ENCODE measurements at places on chromosomes 13 and 19.
A peak's percentile ranks its signal among the peaks of the same experiment; 100 is the strongest.

GRCh38 chr13:22748866-22749577 is 431.8 kb upstream of the SGCG start:
- no peak for DNase-seq

GRCh38 chr13:63124863-63125262 is 1709.2 kb upstream of the PCDH20 start:
- peak; percentile 20 for DNase-seq

DNA sequence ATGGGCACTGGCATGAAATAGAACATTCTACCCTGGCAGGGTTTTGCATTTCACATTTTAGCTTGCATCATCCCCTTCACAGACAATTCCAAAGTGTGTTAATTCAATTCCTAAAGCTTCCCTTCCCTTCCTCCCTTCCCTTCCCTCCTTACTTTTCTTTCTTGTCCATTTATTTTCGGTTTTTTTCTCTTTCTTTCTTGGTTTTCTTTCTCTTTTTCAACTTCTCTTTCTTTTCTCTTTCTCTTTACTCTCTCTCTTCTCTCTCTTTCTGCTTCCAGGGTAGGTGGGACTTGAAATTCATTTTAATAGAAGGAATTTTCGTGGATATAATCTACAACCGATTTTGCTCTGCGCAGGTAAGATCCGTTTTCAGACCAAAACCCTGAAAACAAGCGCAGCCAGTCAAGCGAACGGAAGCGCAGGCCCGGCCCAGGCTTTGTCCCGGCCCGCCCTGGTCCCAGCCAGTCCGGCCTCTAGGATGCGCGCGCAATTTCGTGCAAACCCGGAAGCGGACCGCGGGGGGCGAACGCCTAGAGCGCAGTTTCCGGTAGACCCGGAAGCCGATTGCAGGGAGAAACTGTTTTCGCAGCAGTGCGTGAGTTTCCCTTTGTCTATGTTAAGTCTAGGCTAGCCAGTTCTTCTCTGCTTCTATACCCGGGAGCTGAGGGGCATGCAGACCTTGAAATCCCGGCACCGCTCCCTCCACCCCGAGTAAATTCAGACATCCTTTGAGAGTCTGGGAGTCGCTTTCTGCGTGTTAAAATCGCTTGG is at the start of gene ZNF528:
ZNF528 (plus strand) TSS at position 540 of the 771 bp plus-strand sequence. CDS start 4,165 bp downstream, outside the sequence.
- peak; percentile 89 for DNase-seq

- peak; percentile 9 for DNase-seq
Measured at GRCh38 chr19:9171393-9171991, 7.3 kb upstream of the OR7D2 start.

DNA sequence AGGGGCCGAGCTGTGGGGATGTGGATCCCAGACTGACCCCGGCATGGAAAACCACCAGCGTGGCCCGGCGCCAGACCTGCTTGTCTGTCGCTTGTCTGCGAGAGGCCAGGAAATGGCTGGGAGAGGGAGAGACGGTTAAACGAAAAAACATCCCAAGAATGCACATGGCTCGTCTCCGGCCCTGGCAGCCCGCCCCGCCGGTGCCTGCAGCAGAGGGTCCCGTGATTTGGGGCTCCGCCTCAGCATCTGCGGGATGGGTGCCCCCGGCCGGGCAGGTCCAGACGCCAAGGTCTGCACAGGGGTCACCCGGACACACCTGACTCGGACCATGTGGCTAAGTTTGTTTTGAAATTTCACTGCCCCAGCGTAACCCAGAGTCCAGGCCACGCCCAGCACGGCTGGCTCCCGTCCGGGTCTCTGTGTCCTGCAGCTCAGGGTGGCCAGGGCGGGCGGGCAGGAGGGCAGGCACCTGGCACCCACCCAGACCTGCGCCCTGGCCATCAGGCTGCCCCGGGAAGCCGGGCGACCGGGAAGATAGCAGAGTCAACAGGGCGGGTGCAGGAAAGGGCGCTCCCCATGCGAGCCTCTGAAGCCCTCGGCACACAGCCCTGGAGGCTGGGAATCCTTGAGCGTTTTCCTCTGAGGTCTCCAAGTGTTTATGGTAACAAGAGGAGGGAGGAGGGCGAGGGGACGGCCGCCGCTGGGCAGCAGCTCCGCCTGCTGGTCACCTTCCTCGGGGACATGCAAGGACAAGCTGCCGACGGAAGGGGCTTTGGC is 103.2 kb downstream of the GADD45B start:
- peak; percentile 63 for DNase-seq

DNA sequence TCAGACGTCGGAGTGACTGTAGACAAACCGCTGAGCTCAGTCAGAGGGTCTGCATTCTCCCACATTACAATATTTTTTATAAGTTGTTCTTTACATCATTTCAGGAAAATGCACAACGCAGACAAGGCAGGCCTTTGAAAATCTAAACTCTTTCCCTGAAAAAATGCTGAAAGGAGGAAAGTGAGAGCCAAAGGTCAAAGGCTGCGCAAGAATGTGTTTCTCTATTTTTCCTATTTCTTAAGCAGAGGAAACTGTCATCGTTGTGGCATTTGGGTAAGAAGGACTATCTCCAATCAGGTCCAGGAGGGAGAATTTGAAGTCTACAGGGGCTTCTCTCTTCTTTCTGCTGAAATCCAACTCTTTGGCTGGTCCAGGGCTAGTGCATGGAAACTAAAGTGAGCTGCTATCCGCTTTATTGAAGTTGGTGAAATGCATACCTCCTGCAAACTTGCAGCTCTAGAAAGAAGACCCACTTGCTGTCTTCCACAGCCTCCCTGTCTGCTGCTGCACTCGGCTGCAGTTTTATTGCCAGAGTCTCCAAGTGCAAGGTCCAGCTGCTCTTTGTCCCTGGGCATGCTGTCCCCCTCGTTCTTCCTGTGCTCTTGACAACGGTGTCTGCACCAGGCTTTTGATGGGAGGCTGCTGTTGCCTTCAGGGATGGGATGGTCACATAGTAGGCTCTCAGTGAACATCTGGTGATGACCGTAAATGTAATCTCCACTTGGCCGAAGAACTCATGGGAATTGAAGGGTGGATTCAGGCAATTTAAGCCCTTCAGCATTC is 31.2 kb downstream of the ZNF536 start:
- no peak for DNase-seq

DNA sequence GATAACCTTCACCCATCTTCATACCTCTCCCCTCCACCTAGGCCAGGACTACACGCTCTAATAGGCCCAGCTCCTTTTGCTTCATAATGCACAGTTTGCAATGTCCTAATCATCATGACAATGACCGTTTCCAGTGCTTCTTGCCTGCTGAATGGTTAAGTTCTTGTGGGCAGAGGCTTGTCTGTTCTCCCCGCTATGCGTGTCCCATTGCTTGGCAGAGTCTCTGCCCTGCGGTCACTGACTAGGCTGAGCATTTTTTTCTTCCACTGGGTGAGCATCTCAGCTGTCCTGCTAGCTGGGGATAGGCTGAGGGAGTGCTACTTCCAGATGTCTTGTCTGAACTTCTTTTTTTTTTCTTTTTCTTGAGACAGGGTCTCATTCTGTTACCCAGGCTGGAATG is 314.7 kb downstream of the UQCRFS1 start:
- no peak for DNase-seq

DNA sequence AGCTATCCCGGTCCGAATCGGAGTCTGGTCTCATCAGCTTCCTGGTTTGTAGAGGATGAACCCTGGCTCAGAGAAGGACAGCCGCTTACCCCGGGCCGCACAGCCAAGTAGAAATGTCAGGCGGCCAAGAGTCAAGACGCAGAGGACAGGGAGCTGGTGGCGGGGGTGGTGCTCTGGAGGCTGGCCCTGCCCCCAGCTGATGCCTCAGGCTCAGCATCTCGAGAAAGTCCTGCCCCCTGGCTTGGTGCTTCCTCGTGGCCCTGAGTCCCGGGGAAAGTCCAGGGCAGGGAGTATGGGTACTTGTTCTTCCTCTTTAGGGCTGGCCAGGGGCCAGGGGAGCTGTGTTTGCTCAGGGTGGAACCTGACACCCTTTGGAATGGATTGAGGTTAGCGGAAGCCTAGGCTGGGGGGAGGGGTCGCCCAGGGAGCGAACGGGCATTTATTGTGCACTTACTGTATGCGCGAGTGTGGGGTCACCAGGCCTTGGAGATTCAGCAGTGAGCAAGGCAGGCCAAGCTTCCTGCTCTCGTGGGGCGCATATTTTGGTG is 2.2 kb downstream of the TJP3 start:
- DNase-seq, result peak; percentile 72

DNA sequence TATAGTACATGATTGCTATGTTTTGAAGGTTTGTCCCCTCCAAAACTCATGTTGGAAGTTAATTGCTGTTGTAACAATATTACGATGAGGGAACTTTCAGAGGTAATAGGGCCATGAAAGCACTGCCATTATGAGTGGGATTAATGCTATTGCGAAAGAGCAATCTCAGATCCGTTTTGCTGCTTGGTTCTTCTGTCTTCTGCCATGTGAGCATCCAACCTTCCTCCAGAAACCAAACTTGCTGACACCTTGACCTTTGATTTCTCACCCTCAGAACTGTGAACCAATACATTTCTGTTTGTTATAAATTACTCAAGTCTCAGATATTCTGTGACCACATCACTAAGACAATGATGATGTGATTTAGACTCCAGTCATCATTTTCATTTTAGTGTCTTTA is 2590.9 kb downstream of the PCDH9 start:
- DNase-seq, result no peak

GRCh38 chr13:41696163-41697003 is 239.0 kb downstream of the RGCC start:
- no peak for DNase-seq

GRCh38 chr19:43684326-43684725 is 14.4 kb upstream of the PLAUR start:
- DNase-seq, result no peak

DNA sequence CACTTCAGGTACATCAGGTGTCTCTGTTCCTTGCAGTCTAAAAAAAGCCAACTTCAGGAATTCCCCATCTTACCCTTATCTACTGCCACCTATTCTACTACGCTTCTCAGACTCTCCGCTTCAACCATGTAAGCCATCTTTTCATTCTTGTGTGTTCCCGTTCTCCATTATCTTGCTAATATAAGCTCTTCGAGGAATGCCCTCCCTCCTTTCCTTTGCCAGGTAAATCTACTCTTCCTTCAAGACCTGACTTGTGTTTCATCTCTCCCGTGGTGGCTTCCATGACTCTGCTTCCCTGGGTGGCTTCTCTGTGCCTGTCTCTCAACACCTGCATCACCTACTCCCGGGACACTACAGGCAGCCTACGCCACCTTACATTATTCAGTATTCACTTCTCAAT is 42.3 kb upstream of the MEDAG start:
- no peak for DNase-seq

DNA sequence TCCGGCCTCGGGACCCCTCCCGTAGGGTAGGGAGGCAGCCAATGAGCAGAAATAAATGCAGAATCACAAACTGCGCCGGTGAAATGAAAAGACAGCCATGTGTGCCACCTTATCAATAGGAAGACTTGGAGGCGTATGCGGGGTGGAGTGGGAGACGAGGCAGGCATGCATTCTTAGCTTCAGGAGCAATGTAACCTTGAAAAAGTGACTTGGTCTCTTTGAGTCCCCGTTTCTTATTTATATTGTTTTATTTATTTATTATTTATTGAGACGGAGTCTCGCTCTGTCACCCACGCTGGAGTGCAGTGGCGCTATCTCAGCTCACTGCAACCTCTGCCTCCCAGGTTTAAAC is 16.0 kb downstream of the SSC5D start:
- DNase-seq, result no peak

DNA sequence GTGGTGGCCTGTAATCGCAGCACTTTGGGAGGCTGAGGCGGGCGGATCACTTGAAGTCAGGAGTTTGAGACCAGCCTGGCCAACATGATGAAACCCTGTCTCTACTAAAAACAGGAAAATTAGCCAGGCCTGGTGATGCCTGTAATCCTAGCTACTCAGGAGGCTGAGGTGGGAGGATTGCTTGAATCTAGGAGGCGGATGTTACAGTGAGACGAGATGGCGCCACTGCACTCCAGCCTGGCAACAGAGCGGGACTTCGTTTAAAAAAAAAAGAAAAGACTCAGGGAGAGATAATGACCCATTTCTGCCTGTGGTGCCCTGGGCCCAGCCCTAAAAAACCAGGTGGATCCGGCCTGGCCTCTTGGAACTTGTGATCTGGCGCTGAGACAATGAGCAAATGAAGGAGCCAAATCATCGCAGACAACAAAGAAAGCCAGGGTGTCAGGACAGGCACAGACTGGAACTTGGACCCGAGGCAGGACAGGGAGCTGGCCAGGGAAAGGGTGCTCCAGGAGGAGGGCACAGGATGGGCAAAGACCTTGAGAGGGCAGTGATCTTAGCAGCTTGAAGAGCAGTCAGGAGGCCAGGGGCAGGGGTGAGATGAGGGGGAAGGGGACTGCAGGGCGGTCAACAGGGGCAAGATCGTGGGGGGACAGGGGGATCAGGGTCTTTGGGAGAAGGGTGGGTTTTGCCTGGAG is 962 bp upstream of the JAK3 start:
- no peak for DNase-seq

- DNase-seq, result no peak
Measured at GRCh38 chr19:1168572-1169410, 5.3 kb downstream of the SBNO2 start.

DNA sequence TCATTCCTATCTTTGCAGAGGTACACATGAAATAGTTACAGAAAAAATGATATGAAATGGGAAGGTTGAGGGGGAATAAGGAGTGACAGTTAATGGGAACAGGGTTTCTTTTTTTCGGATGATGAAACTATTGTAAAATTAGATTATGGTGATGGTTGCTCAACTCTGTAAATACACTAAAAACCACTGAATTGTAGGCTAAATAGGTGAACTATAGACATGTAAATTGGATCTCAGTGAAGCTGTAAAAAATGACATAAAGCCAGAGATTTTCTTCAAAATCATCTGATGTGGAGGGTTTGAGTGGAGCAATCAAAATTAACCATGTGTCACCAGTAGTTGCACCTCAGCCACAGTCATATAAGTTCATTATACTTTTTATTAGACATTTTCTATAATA is 6.6 kb upstream of the FLT3 start:
- no peak for DNase-seq

DNA sequence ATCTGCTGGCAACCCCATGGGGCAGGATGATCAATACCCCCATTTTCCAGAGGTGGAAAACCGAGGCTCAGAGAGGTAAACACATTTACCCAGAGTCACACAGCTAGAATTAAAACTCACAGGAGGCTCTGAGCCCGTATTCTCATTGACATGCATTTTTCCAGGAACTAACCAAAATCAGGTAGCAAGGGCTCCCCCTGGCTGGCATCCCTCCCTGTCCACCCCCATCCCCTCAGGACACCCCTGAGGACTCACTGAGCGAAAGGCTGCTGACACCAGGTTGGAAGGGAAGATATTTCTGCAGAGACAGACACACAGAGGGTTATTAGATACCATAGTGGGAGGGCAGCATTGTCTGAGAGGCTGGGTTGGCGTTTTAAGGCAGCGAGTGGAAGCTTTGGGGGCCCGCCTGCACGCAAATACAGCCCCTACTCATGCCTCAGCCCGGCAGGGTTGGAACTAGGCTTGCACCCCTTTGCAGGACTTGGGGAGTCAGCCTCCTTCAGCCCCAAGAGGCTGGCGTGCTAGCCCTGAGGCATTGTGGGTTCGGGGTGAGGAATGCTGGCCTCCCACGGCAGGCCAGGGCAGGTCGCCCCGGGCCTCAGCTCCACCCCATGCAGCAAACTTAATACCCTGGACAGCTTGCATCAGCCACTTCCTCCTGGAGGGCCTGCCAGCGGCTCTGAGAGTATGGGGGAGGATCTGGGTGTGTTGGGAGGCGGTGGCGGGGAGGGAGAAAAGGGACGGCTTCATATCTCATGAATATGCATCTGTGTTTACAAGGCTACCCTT is 3.9 kb downstream of the SLC1A5 start:
- DNase-seq, result no peak

GRCh38 chr19:720345-721160 is 11.8 kb downstream of the PALM start:
- DNase-seq, result peak; percentile 74
